ENCODE measurements at places on chromosomes 4 and X. TPM values are rescaled to one million over a fixed set of nuclear protein-coding genes. Genes with fewer than 3 reads are reported as not detected.

Gene SHOX
- not detected for total RNA-seq

Gene DNAAF6
- total RNA-seq: not detected

GRCh38 chr4:154626793-154627484 lies 14.5 kb upstream of the FGG start:
- DNase-seq: peak; percentile 64

Gene MAGEE2
- total RNA-seq: not detected

DNA sequence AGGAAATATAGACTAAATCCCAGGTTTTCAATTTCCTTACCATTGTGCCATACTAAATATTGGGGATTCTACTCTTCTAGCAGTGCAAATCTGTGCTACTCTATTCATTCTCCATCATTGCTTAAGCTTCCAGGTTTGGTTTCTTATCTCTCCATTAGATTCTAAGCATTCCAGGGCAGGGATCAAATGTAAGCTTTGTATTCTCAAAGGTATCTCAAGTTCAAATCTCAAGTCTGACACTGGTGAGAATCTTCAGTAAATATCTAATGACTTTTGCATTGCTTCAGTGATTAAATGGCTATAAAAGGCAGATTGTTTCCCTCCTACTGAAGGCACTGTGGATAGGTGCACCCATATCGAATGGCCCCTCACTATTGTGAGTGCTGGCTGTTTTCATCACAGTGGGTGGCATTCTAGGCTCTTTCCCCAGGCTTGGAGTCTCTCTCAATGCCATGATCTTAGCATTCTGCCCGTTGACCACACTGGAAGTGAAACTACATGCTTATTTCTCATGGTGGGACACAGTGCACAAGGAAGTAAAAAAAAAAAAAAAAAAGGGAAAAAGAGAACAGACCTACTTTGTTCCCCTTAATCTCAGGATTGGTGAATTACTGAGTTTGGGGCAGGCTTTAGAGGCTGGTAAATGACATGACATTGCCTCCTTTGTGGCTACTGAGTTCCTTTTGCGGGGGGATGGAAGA lies 28.7 kb downstream of the FAM9C start:
- DNase-seq: no peak

Measured in tongue (tissue), 3 donors.